ENCODE measurements at places on chromosomes 5 and 9.

GRCh38 chr5:81354093-81354492 is 39.8 kb downstream of the ACOT12 start:
- no peak for DNase-seq

GRCh38 chr9:121499177-121499426 is 542 bp downstream of the GGTA1 start:
- DNase-seq = no peak

- DNase-seq = no peak
These were observed 113.8 kb upstream of the VCAN start for GRCh38 chr5:83357621-83358231.

DNA sequence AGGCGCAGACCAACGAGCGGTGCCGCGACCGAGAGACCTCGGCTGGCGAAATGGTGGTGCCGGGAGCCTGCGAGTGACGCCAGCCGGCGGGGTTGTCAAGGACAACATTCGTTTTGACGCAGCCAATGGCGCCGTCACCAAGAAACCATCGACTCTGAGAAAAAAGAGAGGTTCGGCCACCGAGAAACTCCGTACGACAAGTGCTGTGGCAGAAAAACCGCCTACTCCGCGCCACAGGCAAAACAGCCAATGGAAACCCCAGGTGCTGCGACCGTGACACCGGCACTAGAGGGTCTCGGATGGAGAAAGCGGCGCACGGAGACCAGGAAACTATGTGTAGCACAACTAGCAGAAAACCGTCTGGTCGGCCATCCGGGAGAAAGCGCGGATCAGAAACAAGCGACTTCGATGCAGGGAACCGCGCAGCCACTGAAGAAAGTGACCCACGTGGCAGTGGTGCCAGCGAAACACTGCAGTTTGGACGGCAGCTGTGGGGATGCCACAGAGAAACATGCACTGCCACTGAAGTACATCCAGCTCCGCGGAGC is 88.8 kb downstream of the ANXA2R start:
- DNase-seq = no peak

GRCh38 chr5:78706825-78707224 is 58.3 kb upstream of the LHFPL2 start:
- no peak for DNase-seq

DNA sequence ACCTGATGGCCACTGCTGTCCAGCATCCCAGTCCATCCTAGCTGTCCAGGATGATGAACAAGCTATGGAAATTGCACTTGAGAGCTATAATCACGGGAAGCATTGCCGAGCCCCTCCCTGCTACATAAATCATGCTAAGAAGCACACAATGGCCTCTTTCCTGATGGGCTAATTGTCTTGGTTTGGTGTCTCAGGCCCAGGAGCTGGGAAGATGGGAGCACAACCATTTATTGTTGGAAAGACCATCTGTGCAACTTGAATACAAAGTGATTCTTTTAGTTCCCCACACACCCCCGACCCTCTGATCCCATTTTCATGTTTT is 80.4 kb downstream of the RGS3 start:
- no peak for DNase-seq

DNA sequence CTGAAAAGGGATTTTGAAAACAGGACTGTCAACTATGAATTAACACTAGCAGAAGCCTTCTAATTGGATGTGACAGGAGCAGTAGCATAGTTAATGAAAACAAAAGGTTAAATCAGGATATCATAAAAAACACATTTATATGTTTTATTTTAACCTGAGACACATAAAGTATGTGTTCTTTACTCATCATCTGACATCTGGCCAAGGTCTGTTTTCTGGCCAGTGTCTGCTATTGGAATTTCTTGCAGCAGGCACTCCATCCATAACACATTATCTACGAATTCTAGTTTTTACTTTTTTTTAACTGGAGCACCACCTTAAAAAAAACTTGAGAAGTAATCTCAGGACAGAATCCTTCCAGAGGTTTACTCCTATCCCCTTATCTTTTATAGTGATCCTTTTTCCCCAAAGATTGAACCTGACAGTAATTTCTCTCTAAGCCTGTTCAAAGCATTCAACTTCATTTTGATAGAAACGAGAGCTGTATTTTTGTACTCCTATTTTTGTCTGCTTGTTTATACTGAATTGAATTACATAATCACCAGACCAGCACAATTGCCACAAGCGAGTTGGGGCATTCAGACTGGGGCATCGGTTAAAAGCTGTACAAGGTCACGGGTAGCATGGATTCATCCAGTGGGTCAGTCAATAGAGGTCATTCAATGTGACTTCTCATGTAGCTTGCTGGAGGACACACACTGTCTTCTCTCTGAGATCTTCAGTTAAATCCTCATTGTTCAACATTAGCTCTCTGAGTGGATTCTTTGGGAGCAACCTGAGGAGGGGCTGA is 205.6 kb upstream of the CLINT1 start:
- DNase-seq = no peak

Data from fibroblast of skin of left biceps (primary cell).